Osteocyte (in vitro differentiated cells): ENCODE measurements at places on chromosomes 1 and 21. TPM values are rescaled to one million over a fixed set of nuclear protein-coding genes. Genes with fewer than 3 reads are reported as not detected.

The LINGO4 gene
- not detected in 2 replicates for total RNA-seq

The TRPM2 gene
- not detected in 2 replicates for total RNA-seq

The NTMT2 gene
- total RNA-seq = not detected in 2 replicates

The HFM1 gene
- 0.29 and 0.35 TPM in 2 replicates for total RNA-seq

The SLC6A9 gene
- 49.4 and 51.6 TPM in 2 replicates for total RNA-seq

The FLG gene
- total RNA-seq = not detected in 2 replicates
